ENCODE measurements at places on chromosomes 5 and 9.

DNA sequence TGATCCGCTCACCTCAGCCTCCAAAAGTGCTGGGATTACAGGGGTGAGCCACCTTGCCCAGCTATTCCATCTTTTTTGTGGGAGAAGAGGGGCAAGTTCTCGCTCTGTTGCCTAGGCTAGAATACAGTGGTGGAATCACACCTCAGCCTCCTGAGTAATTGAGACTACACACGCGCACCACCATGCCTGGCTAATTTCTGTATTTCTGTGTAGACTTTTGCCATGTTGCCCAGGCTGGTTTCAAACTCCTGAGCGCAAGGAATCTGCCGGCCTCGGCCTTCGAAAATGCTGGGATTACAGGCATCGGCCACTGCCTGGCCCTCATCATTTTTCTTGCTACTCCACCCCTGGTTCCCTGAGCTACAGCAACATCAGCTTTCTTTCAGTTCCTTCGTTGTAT lies 2.8 kb upstream of the NOL6 start:
- no peak for DNase-seq

GRCh38 chr5:43007246-43007910 lies 32.7 kb downstream of the ANXA2R start:
- peak; percentile 86 for DNase-seq

DNA sequence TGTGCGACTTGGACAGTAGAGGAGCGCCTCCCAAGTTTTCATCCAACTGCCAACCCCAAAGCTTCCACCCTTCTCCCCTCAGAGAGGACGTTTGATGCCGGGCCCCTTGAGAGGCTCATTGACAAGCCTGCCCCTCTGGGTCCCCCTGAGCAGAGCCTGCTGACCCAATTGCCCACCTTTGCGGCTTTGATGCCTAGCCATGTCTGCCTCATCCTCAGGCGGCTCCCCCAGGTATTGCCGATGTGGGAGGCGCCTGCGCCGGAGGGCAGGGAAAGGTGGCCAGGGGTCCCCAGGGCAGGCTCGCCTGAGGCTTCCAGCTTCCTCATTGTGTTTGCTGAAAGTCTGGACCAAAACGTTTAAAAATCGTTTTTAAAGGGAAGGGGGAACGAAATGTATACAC lies 1.4 kb downstream of the ODF2 start:
- no peak for DNase-seq

DNA sequence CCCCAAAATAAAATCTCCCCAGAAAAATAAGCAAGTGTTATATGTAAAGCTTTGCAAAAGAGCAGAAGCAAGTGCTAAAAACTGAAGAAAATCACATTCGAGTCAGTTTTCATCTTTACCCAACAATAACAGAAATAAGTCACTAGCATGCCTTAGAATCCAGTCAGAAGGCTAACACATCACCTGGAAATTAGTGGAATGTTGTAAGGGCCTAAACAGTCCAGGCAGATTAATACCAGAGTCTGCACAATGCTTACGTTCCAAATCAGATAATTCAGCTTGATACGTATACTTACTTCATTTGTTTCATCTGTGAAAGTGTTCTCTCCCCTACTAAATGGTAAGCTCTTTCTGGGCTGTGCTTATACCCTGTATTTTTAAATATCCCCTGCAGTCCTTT lies 42.7 kb downstream of the SUSD1 start:
- no peak for DNase-seq

DNA sequence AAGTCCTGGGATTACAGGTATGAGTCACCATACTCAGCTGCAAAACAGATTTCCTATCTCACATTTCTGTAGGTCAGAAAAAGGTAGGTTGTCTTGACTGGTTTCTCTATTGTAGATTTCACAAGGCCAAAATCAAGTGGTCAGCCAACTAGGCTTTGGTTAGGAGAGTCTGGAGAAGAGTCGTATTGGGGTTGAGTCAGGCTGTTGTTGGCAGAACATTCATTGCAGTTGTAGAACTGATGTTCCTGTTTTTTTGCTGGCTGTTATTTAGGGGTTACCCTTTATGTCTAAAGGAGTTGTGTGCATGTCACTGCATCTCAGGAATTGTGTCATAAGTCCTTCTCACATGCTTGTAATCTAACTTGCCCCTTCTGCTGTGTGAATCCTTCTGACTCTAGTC lies 814.2 kb upstream of the GRAMD2B start:
- no peak for DNase-seq

GRCh38 chr5:27908341-27908740 lies 870.0 kb upstream of the CDH9 start:
- no peak for DNase-seq

- no peak for DNase-seq
Measured at GRCh38 chr9:33950371-33950770, 98.3 kb downstream of the UBAP2 start.

GRCh38 chr9:21429191-21429590 lies 11.0 kb upstream of the IFNA1 start:
- no peak for DNase-seq

- DNase-seq, result peak; percentile 57
Measured at GRCh38 chr9:88303721-88304451, 84.4 kb upstream of the SPIN1 start.

DNA sequence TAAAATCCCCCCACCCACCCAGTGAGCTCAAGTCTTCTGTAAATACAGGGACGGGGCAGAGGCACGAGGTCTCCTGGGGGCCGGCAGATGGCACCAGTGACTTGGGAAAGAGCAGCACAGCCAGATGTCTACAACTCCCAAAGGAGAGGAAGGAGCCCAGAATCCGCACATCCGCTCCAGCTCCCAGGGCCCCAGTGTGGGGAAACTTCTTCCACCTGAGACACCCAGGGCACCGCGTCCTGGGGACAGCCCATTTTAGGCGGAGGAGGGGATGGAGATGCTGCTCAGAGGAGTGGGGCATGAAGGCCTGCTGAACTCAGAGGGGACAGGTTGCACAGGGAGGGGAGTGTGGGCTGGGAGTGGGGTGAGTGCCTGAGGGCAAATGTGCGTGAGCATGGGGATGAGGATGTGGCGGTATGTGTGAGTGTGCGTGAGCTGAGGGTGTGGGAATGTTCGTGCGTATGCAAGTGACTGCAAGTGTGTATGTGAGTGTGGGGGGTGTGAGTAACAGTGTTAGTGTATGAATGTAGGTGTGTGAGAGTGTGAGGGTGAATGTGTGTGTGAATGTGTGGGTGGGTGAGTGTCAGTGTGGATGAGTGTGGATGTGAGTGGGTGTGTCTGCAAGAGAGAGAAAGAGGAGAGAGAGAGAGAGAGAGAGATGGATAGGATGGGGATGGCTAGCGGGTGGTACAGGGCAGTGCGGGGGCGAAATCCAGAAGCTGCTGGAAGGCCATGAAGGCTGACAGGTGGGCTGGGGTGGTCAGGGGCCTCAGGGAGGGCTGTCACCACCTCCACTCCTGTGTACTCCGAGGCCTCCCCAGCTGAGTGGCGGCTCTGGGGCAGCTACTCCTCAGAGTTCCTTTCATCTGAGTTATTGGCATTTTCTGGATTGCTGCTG lies 63.5 kb downstream of the DUSP1 start:
- peak; percentile 73 for DNase-seq

DNA sequence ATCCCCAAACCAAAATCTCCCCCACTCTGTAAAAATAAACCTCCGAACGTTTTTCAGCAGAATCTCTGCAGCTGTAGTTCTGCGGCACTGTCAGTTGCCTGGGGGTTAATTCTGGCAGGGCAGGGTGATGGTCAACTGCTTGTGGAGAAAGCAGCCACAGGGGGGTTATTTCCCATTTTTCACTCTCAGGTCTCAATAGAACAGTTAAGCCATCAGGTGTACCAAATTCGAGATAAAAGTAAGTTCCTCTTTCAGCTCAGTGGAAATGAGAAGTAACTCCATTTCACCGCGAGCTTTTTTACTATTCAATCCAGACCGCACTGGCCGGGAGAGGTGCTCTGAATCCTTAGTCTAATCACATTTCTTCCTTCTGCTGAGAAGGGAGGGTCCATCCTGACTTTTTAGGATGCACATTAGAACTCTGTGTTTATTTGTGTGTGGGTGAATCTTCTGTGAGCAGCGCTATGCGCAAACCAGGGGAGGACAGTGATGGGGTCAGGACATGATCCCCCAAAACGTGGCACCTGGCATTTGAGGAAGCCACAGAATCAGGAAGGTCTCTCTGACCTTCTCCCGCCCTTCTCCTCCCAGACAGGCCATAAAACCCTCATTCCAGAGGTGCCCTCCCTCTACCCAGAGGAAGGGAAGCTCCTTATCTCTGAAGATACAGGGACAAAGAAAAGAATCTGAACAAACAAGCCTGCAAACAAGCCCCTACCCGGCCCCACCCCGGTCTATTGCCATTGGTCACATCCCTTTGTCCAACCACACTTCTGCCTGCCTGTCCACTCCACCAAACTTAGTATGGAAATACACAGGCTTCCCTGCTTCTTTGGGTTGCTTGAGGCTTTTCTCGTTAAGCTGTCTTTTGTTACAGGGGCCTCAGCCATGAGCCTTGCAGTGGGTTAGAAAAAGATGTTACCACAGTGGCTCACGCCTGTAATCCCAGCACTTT lies 229.0 kb downstream of the ROR2 start:
- DNase-seq, result no peak

GRCh38 chr5:41083306-41083705 lies 12.2 kb upstream of the MROH2B start:
- DNase-seq, result no peak

DNA sequence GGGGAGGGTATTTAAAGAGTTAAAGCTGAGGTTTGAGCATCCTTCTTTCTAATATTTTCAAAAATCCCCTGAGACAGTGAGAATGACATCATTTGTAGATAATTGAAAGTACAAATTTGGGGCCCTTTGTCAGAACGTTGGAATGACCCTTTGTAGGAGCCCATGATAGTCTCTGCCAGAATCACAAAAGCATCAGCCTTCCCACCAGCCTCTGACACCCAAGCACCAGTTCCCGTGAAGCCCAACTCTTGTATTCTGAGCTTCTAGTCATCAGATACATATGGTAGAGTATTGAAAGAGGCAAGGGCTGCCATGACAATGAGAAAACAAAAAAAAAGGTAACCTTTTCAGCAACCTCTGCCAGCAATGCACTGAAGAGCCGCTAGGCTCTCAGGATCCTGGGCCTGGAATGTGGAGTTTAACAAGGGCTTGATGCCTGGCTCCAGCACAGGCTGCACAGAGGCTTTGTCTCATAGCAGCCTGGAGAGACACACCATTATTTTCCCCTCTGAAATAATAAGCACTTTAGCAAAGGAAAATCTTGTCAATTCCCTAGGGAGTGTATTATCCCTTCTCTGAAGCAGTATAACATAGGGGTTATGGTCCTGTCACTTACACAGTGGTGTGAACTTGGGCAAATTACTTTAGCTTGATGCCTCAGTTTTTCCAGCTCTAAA lies 114.4 kb downstream of the ZNF608 start:
- DNase-seq, result no peak

DNA sequence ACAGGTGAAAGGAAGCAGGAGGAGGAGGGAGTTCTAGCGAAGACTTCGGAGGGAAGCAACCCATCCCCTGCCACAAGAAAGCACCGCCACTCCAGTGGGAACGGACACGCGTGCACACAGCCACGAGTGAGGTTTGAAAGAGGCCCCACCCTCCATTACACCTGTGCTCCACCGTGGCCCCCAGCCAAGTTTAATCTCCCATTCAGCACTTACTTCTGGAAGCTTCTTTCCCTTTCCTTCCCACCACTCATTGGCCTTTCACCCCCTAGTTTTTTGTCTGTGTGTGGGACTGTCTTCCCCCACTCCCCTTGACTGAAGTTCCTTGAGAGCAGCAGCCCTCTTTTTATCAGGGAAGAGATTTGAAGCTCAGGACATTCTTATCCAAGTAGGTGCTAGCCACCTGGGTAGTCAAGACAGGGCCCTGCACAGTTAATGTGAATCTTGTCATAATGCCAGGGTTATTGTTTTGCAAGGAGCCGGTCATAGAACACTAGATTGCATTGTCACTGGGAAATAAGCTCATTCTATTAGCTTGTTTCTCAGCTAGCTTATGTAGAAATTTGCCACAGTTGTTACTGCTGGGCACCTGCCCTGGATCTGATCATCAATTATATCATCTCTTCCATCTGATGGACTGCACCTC lies 256.0 kb downstream of the DOCK8 start:
- no peak for DNase-seq

GRCh38 chr9:110842169-110842568 lies 173.6 kb downstream of the MUSK start:
- DNase-seq, result no peak
